Bronchus fibroblast of lung (primary cell): ENCODE measurements at places on chromosomes 11 and 22. TPM values are rescaled to one million over a fixed set of nuclear protein-coding genes. Genes with fewer than 3 reads are reported as not detected.

The OR52B6 gene
- not detected in 2 replicates for total RNA-seq

The MIAT gene
- total RNA-seq, result 0.15 and 0.17 TPM in 2 replicates

The CYTH4 gene
- total RNA-seq, result 0.15 and 0.17 TPM in 2 replicates

The LMO1 gene
- total RNA-seq, result not detected in 2 replicates

The TRPM5 gene
- not detected in 2 replicates for total RNA-seq

The CCDC87 gene
- 0.15 TPM in 1 of 2 replicates, not detected in the other for total RNA-seq

The ELF5 gene
- total RNA-seq, result not detected in 2 replicates

The SUSD2 gene
- total RNA-seq, result 2.9 and 3.1 TPM in 2 replicates

The MAJIN gene
- total RNA-seq, result not detected in 2 replicates

The LINC01488 gene
- total RNA-seq, result not detected in 2 replicates

The TMEM191B gene
- total RNA-seq, result not detected in 2 replicates

The OR56A4 gene
- total RNA-seq, result not detected in 2 replicates

The SMTNL1 gene
- total RNA-seq, result not detected in 2 replicates

The IGSF22 gene
- under 0.01 TPM in 1 of 2 replicates, not detected in the other for total RNA-seq

The OTOG gene
- not detected in 2 replicates for total RNA-seq

The ZBTB16 gene
- 12.3 and 13.6 TPM in 2 replicates for total RNA-seq

The PLEKHA7 gene
- 0.50 and 3.1 TPM in 2 replicates for total RNA-seq

The NPAS4 gene
- total RNA-seq, result not detected in 2 replicates

The ZNF214 gene
- total RNA-seq, result 0.89 and 1.8 TPM in 2 replicates

The PICK1 gene
- 15.3 and 17.4 TPM in 2 replicates for total RNA-seq

The OR5A1 gene
- total RNA-seq, result not detected in 2 replicates

The SAA2 gene
- not detected in 2 replicates for total RNA-seq

The GRM5 gene
- under 0.01 TPM in 1 of 2 replicates, not detected in the other for total RNA-seq

The SLC22A6 gene
- not detected in 2 replicates for total RNA-seq

The IL17REL gene
- not detected in 2 replicates for total RNA-seq

The OR8G5 gene
- not detected in 2 replicates for total RNA-seq

The NXPE1 gene
- total RNA-seq, result not detected in 2 replicates

The C11orf97 gene
- not detected in 2 replicates for total RNA-seq

The ASPHD2 gene
- total RNA-seq, result 1.2 and 1.5 TPM in 2 replicates

The TNNI2 gene
- not detected in 2 replicates for total RNA-seq

The GGTLC3 gene
- total RNA-seq, result not detected in 2 replicates

The MUC15 gene
- total RNA-seq, result under 0.01 and 0.17 TPM in 2 replicates
